ENCODE measurements at places on chromosomes 7 and 10.
A peak's percentile ranks its signal among the peaks of the same experiment; 100 is the strongest.

- DNase-seq, result peak; percentile 55
These were observed at the start of gene PDK4 for GRCh38 chr7:95596198-95597063. TSS of gene PDK4 (minus strand) at chr7:95596516. CDS start at chr7:95596293, 223 bp downstream.

DNA sequence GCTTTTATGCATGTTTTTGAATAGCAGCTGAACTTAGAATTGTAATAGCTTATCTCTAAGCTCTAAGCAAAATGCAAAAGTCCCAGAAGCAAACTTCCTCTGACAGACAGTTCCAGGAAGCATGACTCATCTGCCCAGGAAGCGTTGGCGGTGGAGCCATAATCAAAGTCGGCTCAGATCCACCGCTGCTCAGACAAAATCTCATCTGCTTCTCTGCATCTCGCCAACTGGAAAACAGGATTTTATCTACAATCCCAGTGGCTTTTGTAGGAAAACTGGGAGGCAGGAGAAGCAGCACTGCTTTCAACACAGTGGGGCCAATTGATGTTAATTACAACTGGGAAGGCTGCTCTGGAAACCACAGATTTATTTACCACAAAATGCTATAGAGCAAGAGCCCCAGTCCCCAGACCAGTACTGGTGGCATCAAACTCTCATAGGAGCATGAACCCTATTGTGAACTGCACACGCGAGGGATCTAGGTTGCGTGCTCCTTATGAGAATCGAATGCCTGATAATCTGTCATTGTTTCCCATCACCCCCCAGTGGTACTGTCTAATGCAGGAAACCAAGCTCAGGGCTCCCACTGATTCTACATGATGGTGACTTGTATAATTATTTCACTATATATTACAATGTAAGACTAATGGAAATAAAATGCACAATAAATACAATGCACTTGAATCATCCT, 99.9 kb downstream of the CUBN start:
- DNase-seq, result peak; percentile 90

GRCh38 chr10:51879238-51879637, 179.8 kb upstream of the CSTF2T start:
- DNase-seq, result peak; percentile 99

- no peak for DNase-seq
These were observed 8.4 kb downstream of the PLCE1 start for GRCh38 chr10:94002156-94002555.

DNA sequence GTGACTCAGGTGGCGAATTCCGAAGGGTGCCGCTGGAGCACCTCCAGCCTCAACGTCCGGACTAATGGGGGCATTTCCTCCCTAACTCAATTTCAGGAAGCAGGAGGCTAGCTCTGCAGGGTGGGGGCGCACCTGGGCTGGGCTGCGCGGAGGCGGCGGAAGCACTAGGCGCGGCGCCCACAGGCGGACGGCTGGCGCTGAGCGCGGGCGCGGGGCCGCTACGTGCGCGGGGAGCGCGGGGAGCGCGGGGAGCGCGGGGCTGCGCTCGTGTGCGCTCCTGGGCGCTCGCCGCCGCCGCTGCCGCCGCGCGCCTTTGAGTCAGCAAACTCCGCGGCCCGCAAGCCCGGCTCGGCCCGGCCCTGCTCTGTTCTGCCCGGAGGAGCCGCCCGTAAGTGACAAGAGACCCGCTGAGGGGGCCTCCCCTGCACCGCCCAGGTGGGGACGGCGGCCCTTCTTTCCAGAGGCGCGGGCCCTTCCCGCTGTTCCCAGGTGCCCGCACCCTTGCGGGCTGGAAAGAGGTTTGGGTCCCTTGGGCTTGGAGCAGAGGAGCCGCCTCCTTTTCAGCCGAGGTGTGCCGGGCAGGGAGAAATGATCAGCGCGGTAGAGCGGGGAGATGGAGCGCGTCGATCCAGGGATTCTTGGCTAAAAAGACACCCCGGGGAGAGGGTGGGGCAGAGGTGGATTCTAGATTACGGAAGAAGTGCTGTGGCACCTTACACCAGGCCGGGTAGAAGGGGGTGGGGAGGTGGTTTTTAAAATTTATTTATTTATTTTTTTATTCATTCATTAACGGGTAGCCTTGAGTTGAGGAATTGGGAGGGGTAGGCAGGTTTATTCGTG, at the start of gene SNX10:
SNX10 (plus strand) TSS at position 164 of the 840 bp plus-strand sequence. CDS start 54,581 bp downstream, outside the sequence.
- DNase-seq, result no peak

GRCh38 chr10:43373461-43373860, 2.0 kb downstream of the FXYD4 start:
- no peak for DNase-seq

DNA sequence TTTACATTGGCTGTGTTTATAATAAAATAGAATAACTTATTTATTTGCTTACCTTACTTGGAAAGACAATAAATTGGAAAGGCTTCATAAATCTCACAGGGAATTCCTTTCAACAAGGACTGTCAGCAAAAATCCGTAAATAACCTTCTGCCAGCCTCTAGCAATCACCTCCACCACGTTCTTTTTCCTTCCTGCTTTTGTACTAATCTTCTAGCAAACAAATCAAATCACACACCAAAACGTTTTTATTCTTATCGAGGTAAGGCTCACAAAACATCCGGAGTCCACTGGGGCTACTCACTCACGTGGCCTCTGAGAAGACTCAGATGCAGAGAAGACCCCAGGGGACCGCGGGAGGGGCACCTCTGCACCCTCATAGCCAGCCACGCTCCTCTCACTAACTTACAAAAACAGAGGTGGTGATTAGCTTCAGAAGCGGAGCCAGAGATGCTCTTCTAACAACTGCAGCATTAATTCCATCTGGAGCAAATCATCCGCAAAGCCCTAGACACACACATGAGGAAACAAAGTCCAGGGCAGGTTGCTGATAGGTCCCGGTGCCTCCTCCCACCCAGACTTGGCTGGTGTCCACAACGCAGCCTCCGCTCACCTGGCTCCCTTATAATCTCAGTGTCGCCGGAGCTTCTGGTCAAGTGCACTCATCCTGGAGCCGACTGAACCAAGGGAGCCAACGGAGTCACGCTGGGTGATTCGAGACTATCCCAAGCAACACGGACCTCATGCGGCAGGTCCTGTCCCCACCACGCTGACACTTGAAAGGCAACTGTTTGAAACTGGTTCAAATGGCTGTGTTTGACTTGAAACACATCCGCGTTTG, 22.5 kb downstream of the CTBP2 start:
- DNase-seq, result no peak

GRCh38 chr7:37410305-37411229, 38.1 kb downstream of the ELMO1 start:
- DNase-seq, result no peak

GRCh38 chr10:71494980-71495381, 98.3 kb downstream of the CDH23 start:
- no peak for DNase-seq

DNA sequence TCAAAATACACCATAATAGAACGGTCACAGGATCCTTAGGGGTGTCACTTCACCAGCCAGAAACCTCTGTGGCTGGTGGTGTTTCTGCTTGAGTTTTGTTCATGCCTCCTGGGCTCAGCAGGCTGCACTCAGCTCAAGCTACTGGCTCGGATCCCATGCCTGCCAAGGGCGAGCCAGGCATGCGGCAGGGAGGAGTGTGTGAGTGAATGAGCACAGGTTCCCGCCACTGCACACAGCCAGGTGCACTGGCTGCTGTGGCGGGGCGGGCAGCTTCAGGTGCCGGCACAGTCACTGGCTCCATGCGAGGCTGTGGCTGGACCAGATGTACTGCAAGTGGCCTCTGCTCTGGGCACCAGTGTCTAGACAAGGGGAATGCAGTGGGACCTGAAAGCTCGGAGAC, 29.5 kb downstream of the CLDN12 start:
- DNase-seq, result no peak

GRCh38 chr10:101485681-101486554, 102.1 kb downstream of the POLL start:
- no peak for DNase-seq

- DNase-seq, result no peak
These were observed 63.3 kb downstream of the TBC1D12 start for GRCh38 chr10:94465684-94466083.

GRCh38 chr7:27952456-27953285, 212.7 kb downstream of the TAX1BP1 start:
- DNase-seq, result no peak

GRCh38 chr10:43212043-43212721, 54.7 kb downstream of the RASGEF1A start:
- no peak for DNase-seq

DNA sequence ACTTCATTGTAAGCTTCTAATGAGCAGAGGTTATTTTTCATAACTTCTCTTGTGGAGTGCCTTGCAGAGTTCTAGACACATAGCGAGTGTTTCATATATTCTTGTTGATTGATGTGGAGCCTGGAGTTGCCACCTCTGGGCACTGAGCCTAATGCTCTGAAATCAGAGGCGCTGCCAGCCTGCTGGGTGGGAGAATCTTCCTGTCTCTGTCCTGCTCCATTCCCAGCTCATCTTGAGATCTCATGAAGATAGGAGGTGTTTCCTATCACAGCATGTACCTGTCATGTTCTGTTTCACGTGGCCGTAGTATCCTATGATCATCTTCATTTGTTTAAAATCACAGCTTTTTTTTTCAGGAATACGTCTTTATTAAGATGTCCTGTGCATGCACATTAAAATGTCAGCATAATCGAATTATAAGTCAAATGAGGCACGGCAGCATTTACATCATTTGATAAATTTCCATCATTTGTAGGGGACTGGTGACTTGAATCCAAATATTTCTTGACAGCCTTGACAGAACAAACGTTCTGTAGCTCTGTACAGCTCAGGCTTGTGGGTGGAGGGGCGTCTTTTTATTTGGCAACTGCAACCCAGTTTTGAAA, 393.0 kb downstream of the PHTF2 start:
- DNase-seq, result no peak

- no peak for DNase-seq
These were observed 48.6 kb downstream of the NRCAM start for GRCh38 chr7:108407676-108408075.

DNA sequence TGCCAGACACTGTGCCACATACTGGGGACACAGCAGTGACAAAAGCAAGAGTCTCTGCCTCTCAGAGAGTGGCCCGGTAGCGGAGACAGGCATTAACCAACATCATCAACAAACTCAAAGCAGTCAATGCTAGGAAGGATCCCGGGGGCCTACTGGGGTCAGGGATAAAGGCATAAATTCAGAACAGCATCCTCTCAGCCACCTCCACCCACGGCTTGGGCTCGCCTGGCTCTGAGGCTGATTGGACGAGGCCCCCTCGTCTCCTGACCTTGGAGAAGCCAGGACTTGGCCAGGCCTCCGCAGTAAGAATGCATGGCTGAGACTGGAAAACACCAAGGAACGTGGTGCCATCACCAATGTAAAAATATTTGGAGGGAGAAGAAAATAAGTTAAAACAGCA, 102.1 kb downstream of the ARHGAP22 start:
- no peak for DNase-seq

GRCh38 chr7:38283809-38284208, 10.4 kb upstream of the TARP start:
- no peak for DNase-seq

- no peak for DNase-seq
These were observed 3.3 kb downstream of the HILPDA start for GRCh38 chr7:128458956-128459355.

GRCh38 chr7:21426286-21427181, 1.3 kb upstream of the SP4 start:
- no peak for DNase-seq

DNA sequence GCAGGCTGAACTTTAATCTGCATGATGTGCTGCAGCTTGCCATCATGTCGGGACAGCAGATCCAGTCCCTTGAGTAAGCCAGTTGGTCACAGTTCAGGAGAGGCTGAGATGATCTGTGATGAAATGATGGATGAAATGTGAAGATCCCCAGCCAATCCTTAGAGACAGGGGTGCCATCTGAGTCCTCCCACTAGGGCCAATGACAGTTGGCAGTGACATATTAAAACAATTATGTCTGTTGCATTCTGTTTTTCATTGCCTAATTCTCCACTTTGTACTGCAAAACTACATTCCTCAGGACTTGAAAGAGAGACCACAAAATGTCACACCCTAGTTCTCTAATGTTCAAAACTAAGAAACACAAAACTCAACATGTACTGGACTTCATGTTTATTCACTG, 66.3 kb upstream of the CAV2 start:
- DNase-seq, result peak; percentile 24

DNA sequence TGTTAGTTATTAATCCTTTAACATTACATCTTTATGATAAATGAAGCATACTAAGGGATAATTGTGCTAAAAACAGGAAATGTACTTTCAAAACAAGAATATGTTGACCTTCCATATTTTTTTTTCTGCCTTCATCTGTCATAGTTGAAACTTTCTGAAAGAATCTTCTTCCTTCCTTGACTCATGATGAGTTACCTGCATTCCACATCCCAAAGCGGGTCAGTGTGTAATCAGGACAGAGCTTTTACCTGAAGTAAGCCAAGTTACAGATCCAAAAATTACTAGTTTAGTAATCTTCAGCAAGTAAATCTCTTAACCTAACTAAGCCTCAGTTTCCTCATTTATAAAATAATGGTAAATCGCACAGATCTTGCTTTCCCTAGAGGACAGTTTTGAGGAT, 13.4 kb upstream of the ARL4A start:
- no peak for DNase-seq

DNA sequence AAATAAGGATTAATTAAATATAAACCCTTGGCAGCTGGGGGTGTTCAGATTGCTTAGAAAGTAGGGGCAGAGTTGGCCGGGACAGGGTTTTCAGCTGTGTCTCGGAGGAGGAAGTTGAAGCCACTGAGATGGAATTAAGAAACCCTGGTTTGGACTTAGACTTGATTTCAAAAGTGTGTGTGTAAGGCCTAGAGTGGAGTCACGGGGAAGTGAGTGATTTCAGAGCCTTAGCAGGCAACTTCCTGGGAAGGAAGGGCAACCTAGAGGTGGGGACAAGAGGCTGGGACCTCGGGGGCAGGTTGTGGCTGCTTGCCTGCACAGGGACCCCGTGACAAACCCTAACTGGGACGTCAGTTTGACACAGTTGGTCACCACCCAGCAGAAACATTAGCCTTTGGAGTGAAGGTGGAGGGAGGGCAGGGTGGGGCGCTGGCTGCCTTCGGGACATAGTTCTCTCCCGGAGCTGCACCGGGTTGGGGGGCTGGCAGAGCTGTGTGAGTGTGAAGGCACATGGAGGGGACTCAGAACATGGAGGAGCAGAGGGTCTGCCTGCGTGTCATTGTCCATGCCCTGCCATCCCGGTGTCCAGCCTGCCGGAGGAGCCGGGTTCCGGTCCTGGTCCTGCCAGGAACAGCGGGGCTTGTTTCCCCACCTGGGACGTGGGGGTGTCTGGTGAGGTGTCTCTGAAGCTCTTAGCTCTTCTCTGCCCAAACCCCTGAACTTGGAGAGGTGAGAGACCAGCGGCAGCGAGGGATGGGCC, 1.8 kb downstream of the BRI3 start:
- DNase-seq, result peak; percentile 76
